GDM1 (cell line): ENCODE measurements at places on chromosomes 11 and 22.

DNA sequence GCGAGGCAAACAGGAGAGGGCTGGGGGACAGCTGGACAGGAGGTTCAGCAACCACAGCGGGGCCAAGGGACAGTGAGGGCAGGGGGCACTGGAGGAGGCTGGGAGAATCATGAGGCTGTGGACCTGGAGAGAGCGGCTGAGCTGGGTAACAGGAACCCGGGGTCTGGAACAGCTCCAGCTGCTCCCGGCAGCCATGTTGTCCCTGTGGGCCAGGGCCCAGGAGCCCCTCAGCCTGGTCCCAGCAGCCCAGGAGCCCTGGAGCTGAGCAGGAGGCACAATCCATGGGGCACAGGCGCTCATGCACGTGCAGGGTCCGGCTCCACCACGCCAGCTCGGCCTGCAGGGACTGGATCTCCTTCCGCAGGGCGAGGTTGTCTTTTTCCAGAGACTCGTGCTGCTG is 7.4 kb downstream of the BATF2 start:
- no peak for DNase-seq

GRCh38 chr11:33387581-33387980 is 130.4 kb downstream of the HIPK3 start:
- no peak for DNase-seq

DNA sequence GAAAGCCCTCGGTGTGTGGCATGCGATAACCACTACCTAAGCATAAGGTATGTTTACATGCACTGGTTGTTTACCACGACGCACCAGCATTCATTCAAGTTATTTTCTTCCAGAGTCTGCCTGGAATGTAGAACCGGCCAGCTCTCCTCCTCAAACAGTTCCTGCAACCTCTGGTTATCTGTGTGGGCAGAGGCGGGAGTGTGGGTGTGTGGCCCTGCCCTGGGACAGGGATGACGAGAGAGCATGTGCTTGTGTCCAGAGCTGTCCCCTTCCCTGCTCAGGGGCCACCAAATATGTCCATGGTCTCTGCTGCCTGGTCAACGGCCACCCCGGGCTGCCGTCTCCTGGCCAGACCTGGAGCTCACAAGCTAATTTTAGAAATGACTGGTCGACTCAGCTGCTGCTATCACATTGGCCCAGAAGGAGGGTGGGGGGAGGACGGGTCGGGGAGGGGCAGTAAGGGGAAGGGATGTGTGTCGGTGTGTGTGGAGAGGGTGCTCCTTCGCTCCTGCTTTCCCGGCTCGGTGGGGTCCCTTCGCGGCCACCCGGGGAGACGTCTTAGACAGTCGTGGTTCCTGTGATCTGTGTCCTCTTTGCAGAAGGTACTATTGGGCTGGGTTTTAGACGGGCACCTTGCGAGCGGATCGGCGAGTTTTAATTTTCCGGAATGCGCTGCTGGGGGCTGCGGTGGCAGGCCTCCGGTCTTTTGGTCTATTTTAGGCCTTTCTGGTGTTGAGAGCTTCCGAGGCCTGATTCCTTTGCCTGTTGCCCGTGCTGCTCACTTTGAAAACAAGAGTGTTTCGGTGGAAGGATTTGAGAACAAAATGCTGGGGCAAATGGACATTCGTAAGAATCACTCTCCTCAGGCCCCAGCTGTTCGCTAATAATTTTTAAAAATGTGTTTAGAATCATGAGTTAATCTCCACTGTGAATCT is at the start of gene MYO18B:
Gene MYO18B (plus strand): TSS at position 497 of the 935 bp plus-strand sequence. CDS start 18,905 bp downstream, outside the sequence.
- DNase-seq = no peak

- no peak for DNase-seq
Measured at GRCh38 chr11:121236115-121237001, 56.2 kb upstream of the SC5D start.

GRCh38 chr11:125910226-125910849 is 6.0 kb downstream of the DDX25 start:
- DNase-seq = no peak

DNA sequence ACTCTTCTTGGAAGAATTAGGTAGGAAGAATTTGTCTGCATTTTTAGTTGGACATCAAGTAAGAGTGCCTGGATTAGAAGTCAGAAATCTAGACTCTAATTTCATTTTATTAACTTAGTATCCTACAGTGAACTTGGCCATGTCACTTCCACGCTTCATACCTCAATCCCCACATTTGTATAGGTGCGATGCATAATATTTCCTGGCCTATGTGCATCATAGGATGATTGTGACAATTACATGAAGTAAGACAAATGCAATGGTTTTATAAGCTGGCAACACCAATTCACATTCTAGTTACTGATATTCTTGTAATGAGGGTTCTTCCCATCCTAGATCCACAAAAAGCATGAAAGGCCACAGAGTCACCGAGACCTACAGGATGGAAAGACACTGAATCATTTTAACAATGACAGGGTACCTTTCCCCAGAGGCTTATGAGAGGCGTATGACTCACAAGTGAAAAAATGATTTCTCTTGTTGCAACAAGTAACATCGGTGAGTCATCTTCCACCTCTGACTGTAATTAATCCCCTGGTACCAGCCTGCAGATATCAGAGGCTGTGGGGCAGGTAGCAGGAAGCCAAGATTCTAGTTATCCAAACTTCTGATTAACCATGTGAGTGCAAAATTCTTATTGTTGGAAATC is 56.0 kb upstream of the OR5AK2 start:
- no peak for DNase-seq

DNA sequence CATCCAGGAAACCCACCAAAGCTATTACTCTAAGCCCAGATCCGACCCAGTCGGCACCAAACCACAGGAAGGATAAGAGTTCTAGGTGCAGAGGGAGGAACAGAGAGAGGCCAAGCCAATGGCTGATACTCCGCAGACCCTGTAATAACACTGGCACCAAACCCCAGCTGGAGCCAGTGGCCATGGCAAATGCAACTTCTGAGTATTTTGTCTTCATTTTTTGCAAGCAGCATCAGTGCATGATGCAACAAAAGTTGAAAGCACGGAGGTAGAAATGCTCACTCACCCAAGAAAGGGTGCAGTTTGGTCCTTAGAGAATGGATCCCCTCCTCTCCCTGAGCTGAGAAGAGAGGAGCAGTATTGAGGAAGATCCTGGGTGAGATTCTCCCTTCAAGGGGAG is 2.8 kb downstream of the TMEM121B start:
- DNase-seq = no peak

DNA sequence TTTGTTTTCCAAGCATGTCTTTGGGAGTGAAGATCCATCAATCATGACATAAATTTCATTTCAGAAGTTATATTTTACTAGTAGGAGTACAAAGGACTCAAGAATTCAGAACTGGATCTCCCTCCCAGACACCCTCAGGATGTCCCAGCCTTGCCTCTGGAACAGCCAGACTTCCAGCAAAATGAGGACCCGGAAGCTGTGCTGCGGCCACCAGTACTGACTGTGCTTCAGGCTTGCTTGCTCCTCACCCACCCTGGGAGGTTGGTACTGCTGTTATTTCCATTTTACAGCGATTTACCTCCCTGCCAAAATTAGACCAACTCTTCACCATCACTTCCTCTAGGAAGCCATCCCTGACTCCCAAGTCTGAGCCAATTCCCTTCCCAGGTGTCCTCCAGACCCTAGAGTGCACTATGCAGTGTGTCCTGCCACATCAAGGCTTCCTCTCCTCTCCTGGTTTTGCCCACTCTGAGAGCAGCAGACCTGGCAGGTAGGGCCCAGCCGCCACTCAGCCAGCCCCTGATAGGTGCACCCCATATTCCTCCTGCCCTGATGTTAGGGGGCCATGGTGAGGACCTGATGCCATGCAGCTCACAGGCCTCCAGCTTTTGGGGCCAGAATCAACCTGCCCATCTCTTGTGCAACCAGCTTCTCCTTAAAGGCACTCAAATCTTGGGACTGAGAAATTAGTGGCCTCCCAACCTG is 47.3 kb upstream of the WNT7B start:
- DNase-seq = no peak

DNA sequence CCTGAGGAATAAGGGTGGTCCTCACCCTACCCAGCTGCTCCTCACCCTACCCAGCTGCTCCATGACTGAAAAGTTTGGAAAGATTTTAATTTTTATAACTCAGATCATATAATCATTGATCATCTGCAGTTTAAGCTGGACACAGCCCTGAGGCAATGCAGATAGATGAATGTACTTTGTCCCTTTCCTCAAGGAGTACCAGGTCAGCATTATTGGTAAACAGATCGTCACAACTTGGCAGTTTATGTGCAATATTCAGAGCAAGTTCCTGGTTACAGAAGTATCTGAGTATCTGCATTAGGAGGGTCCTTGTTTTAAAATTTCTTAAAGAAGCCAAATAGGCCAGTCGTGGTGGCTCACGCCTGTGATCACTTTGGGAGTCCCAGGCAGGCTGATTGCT is 3.6 kb downstream of the TNRC6B start:
- DNase-seq = no peak

GRCh38 chr11:25057861-25058260 is 561.0 kb downstream of the LUZP2 start:
- no peak for DNase-seq

DNA sequence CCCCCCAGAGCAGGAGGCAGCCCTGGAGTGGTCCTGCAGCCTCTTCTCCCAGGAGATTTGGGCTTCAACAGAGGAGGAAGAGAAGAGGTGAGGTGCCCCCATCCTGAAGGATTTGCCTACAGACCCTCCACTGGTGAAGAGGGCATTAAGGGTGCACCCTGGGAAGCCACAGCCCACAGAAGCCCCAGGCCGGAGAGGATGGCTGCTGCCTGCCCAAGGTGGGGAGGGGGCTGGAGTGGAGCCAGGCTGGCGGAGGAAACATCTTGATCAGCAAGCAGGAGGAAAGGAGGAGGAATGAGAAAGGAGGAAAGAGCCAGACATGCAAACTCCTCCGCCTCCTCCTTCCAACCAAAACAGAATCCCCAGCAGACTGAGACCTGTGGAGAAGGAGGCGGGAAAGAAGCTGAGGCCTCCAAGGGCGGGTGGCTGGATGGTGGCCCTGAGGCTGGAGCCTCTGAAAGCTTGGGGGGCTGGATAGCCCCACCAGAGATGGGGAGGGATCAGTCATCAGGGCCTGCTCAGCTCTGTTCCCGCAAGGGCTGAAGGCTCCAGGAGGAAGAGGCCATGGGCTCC is 31.3 kb downstream of the ARRB1 start:
- no peak for DNase-seq

GRCh38 chr22:29022101-29022817 is 39.4 kb downstream of the C22orf31 start:
- DNase-seq = no peak

- DNase-seq = no peak
Measured at GRCh38 chr11:123135863-123136446, 59.1 kb downstream of the CLMP start.

DNA sequence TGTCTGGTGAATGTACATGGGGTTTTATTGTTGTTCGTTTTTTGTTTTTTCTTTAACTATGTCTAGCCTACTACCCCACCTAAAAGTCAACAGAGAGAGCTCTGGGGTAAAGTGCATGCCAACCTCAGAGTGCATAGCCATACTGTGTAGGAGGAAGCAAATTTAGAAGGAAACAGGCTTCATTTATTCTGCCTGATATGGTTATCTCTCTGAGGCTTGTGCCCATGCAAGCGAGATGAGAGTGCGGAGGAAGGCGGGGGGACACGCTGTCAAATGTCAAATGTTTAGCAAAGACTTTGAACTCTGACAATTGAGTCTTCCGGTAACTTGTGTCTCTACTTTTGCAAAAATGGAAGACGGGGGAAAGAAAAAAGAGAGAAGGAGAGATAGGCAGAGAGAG is 295.5 kb downstream of the ETS1 start:
- no peak for DNase-seq

DNA sequence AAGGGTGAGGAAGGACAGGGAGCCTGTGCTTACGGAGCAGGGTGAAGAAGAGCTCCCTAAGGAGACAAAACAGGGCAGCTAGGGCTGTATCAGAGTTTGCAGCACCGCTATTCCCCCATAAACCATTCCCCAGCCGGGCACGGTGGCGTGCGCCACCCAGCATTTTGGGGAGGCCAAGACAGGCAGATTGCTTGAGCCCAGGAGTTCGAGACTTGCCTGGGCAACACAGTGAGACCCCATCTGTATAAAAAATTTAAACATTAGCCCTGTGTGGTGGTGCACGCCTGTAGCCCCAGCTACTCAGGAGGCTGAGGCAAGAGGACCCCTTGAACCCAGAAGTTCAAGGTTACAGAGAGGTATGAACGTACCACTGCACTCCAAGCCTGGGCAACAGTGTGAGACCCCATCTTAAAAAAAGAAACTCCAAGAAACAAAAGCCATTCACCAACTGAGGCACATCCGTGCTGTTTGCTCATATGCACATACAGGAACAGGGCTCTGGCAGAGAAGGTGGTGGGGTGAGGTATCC is 4.7 kb downstream of the GAL3ST1 start:
- DNase-seq = no peak

GRCh38 chr11:76637491-76638269 is 32.9 kb downstream of the LRRC32 start:
- no peak for DNase-seq

- DNase-seq = no peak
Measured at GRCh38 chr11:111463276-111463675, 48.9 kb downstream of the BTG4 start.

GRCh38 chr11:72389116-72389515 is 45.2 kb downstream of the CLPB start:
- DNase-seq = no peak

- DNase-seq = no peak
Measured at GRCh38 chr11:111414267-111414931, 35.3 kb upstream of the POU2AF1 start.

DNA sequence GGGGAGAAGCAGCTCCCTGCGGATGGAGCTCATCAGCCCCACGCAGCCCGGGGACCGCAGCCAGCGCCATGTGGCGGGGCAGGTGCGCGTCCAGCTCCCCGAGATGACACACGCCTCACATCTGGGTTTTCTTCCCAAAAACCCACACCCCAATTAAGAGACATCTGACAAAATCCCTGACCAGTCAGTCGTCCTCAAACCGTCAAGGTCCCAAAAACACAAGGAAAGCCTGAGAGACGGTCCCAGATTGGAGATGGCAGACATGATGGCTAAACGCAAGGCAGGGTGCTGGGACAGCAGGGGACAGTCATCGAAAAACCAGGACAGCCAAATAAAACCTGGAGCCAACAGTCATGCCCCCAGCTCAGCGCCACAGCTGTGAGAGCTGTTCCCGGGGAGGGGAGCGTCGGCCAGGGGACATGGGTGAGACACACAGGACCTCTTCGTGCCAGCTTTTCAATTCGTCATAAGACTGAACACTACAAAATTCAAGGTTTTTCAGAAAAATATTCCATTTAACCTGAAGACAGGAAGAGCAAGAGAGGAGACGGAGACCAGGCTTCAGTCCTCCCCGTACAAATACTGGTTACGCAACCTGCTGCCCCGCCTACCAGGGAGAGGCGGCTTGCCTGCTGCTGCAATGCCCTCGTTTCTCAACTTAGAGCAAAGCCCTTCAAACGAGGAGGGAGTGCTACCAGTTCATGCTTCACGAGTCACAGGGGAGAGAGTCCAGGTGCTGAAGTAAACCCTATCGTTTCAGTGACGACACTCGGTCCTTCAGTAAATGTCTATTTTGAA is 10.5 kb downstream of the TOLLIP start:
- no peak for DNase-seq

- no peak for DNase-seq
Measured at GRCh38 chr22:39925909-39926679, 25.2 kb downstream of the GRAP2 start.

- DNase-seq = no peak
Measured at GRCh38 chr22:35399114-35399677, 744 bp upstream of the MCM5 start.

- DNase-seq = no peak
Measured at GRCh38 chr11:36103933-36104530, 160.2 kb downstream of the LDLRAD3 start.

GRCh38 chr11:76694664-76695063 is 24.1 kb upstream of the LRRC32 start:
- DNase-seq = no peak
